ENCODE measurements at places on chromosomes 16 and 17. TPM values are rescaled to one million over a fixed set of nuclear protein-coding genes. Genes with fewer than 3 reads are reported as not detected.

The CARD14 gene
- 3.1 TPM for total RNA-seq

The TEX14 gene
- total RNA-seq, result under 0.01 TPM

The KRT16 gene
- total RNA-seq, result 2,720 TPM

The RBFOX1 gene
- total RNA-seq, result under 0.01 TPM

The SAMD14 gene
- 0.21 TPM for total RNA-seq

The CTRB2 gene
- not detected for total RNA-seq

The SKAP1 gene
- total RNA-seq, result not detected

The CSH1 gene
- total RNA-seq, result not detected

The AKTIP gene
- total RNA-seq, result 61.4 TPM

The TMC5 gene
- total RNA-seq, result not detected

The IRX5 gene
- 2.7 TPM for total RNA-seq

The NPIPB4 gene
- 22.7 TPM for total RNA-seq

The UMOD gene
- total RNA-seq, result not detected

The CDH13 gene
- 41.9 TPM for total RNA-seq

The HBM gene
- not detected for total RNA-seq

The MAP2K4 gene
- 46.0 TPM for total RNA-seq

The SARM1 gene
- total RNA-seq, result 0.21 TPM

The MGRN1 gene
- 10.2 TPM for total RNA-seq

The HS3ST2 gene
- 0.64 TPM for total RNA-seq

The CCDC200 gene
- not detected for total RNA-seq

The TLCD3B gene
- not detected for total RNA-seq

The C17orf78 gene
- total RNA-seq, result not detected

The TBC1D3D gene
- total RNA-seq, result not detected

The HBQ1 gene
- not detected for total RNA-seq

The MYO1D gene
- total RNA-seq, result 42.7 TPM

The C16orf96 gene
- total RNA-seq, result under 0.01 TPM

The IRF8 gene
- not detected for total RNA-seq

The AXIN2 gene
- not detected for total RNA-seq

The CCDC154 gene
- 0.43 TPM for total RNA-seq

All from tracheal epithelial cell (primary cell).